ENCODE measurements at places on chromosomes 6 and 20. TPM values are rescaled to one million over a fixed set of nuclear protein-coding genes. Genes with fewer than 3 reads are reported as not detected.

Gene SYCP2
- total RNA-seq = 1.8 TPM

DNA sequence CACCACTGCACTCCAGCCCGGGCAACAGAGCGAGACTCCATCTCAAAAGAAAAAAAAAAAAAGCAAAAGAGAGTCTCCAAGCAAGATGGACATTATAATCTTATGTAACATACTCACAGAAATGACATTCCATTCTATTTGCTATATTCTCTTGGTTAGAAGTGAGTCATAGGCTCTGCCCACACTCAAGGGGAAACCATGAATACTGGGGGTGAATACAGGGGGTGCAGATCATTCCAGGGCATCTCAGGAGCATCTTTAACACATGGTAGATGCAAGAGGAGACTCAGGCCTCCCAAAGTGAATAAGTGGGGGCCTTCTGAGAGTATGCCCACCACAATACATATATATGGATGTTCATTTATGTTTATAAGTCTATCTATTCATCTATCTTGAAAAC is 18.3 kb upstream of the RANBP9 start:
- DNase-seq = no peak

Gene TMEM74B
- total RNA-seq = 6.4 TPM

DNA sequence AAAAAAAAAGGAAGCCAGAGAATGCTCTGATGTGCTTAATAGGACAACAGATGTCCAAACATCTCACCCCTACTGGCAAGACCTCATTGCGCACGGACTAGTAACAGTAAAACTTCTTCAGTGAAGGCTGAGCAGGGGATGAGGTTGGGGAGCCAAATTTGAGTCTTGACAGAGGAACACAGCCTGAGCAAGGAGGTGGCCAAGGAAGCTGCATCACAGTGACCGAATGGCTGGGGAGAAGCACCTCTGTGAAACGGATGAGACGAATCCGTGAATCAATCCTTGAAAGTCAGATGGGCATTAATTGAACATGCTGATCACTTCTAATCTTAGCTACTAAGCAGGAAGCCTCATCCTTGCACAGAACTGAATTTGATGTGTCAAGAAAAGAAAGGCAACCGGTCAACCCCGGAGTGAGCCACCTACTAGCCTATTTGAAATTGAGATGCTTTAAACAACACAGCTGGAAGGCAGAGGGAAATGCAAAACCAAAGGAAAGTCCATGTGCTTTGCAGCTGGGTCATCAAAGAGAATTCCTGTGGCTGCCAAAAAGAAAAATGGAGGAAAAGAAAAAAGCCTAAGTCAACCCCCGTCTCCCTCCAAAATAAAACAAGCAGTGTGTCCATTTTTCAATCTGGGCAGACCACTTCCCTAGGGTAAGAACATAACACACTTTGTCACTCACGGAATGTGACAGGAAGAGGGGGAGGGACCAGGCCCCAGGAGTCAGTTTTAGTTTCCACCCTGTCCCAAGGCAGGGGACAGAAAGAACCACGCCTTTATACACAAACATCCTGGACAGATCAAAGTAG is 29.5 kb downstream of the PXDC1 start:
- no peak for DNase-seq

GRCh38 chr6:139841794-139842215 is 467.4 kb upstream of the CITED2 start:
- DNase-seq = no peak

DNA sequence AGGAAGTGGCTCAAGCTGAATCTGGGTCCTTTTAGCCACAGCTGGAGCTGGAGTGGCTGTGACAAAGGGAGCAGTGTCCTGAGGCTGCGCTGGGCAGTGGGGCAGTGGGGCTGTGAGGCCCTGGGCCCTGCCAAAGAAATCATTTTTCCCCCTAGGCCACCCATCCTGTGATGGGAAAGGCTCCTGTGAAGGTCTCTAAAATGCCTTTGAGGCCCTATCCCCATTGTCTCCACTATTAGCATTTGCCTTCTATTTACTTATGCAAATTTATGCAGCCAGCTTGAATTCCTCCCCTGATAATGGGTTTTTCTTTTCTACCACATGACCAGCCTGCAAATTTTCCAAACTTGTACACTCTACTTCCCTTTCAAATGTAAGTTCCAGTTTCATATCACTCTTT is 539.2 kb downstream of the MEI4 start:
- DNase-seq = no peak

DNA sequence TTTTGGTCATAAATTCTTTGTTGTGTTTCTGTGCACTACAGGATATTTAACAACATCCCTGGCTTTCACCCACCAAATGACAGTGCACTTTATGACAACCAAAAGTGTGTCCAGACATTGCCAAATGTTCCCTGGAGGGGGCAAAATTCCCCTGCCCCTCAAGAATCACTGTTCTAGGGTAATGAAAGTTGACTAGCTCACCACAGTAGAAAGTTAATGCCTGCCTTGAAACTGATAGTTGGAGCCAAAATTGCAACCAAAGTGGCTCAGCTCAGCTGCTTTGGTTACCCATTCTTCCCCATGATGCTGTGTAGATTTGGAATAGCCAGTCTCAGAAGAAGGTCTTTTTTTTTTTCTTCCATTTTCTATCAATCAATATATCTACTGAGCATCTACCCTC is 150.6 kb downstream of the RALGAPA2 start:
- DNase-seq = no peak

Gene TFAP2B
- total RNA-seq = not detected

Gene KCNK5
- total RNA-seq = 0.76 TPM

All from left cardiac atrium (tissue), 4 donors.